Type B pancreatic cell (in vitro differentiated cells): ENCODE measurements at places on chromosomes 7 and 10.

- DNase-seq = no peak
These were observed 7.7 kb upstream of the NRBF2 start for GRCh38 chr10:63125459-63125858.

GRCh38 chr10:1483246-1483645 lies 254.1 kb downstream of the ADARB2 start:
- DNase-seq = no peak

DNA sequence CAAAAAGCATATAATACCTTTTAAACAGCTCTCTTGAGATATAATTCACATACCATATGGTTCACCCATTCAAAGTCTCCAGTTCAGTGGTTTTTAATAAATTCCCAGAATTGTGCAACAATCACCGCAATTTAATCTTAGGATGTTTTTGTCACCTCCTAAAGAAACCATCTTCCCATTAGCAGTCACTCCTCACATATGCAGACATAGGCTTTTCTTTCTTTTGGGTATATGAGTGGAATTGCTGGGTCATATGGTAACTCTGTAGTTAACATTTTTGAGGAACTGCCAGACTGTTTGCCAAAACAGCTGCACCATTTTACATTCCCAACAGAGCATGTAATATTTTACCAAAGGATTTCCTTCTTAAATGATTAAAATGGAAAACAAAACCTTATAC lies 57.0 kb downstream of the CC2D2B start:
- DNase-seq = no peak

GRCh38 chr7:72403458-72404076 lies 8.6 kb downstream of the CALN1 start:
- DNase-seq = no peak

DNA sequence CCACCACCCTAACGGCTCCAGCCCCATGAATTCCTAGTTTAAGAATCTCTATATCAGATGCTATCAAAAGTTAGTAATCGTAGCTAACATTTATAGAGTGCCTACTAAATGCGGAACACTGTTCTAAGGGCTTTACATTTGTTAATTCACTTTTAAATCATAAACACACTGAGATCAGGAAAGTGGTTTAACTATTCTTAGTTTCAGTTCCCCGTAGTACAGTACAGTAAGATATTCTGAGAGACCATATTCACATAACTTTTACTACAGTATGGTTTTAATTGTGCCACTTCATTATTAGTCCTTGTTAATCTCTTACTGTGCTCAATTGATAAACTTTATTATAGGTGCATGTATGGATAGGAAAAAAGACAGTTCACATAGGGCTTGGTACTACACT lies 22.5 kb downstream of the SYPL1 start:
- DNase-seq = no peak

DNA sequence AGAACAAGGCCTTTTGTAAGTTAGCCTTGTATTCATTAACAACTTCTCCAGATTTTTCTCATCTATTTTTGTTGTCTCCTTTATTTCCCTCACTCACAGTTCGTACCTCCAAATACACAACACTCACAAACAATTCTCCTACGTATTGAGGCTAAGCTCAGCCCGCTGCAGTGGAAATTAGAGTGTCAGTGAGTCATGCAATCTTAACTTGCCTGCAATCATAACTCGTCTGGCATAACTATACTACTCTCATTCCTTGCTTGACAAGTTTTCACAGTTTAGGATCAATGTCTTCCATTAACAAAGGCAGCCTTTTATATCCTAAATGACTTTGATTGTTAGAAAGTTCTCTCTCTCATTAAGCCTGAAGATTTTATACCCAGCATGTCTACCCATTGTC lies 23.8 kb downstream of the TMEM196 start:
- no peak for DNase-seq

GRCh38 chr10:35124540-35124939 lies 2.1 kb upstream of the CREM start:
- DNase-seq = no peak

- no peak for DNase-seq
These were observed 356.0 kb upstream of the NPVF start for GRCh38 chr7:25584112-25584938.

- no peak for DNase-seq
These were observed 450.2 kb upstream of the GALNT17 start for GRCh38 chr7:70681469-70682350.

- no peak for DNase-seq
These were observed 12.9 kb upstream of the SEPTIN7 start for GRCh38 chr7:35787925-35788324.

DNA sequence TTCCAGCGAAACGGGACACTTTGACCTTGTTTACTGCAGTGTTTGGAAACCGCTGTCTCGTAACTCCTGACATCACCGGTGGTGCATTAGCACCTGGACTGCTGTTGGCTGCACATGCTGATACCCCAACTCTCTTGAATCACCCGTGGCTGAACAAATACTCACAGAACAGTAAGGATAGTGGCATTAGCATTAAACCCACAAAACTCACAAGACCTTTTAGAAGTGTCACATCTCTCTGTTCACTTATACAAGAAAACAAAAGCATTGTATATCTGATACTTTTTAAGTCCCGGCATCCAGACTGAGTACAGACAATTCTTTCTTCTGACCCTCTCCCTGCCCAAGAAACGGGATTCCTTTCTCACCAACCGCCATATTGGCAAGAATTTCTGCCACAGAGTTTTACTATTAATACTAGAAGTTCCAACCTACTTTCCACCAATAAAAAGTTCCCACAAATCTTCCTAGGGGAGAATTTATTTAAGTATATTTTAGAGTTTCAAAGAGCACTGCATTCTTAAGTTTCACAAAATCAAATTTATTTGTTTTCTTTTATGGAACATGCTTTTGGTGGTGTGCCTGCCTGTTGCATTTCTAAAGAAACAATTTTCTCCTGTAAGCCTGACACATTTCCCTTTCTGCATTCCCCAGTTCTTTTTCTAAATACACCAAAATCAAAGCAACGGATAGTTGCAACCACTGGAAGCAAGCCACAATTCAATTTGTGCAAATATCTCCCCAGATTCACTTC lies 208.4 kb upstream of the KLF14 start:
- DNase-seq = no peak
